Frontal cortex (tissue), 4 donors: ENCODE measurements at places on chromosomes 4 and X.

- no peak for DNase-seq
Measured at GRCh38 chr4:32962100-32962499, 2241.9 kb downstream of the PCDH7 start.

DNA sequence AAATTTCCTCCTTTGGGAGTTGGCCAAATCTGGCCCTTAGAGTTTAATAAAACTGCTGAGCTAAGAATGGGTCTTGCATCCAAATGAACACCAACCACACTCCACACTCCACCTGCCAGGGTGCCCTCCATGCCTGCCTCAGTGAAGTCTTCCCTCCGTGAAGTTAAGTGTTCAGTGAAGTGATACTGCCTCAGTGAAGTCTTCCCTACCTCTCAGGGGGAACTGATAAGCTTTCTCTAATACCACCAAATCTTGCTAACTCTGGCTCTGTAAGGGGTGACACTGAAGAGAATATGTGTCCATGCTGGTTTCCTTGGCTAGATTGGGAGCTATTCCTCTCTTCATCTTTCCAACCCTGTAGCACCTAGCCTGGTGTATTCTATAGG lies 27.9 kb downstream of the MED28 start:
- DNase-seq = no peak

GRCh38 chr4:160894809-160895208 lies 1269.0 kb downstream of the FSTL5 start:
- no peak for DNase-seq

- no peak for DNase-seq
Measured at GRCh38 chr4:184960505-184960971, 57.8 kb upstream of the HELT start.

DNA sequence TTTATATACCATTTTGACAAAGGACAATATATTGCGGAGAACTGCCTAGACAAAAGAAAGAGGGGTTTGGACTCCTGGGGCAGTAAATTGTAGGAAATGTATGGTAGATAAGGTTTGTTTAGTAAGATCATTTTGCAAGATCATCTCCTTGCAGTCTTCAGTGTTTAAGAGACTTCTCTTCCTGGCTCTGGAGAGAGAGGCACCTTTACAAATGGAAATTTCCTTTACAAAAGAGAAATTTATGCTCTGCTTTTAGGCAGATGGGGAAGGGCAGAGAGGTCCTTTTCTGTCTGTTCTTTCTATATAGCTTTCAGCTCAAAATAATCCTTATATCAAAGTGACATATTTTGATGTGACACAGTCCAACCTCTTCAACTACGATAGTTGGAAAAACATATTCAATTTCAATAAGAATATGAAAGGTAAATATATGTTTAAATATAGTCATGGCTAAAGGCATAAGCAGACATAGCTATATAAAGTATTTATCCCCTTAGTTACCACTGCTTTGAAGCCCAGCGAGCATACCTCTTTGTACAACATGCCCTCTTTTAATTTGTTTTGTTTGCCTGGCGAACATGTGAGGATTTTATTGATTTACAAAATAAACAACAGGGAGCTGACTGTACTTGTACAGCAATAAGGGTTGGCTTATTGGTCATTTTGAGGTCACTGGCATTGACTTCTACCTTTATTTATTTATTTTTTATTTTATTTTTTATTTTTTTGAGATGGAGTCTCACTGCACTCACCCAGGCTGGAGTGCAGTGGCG lies 65.2 kb downstream of the TRIM2 start:
- DNase-seq = no peak

GRCh38 chrX:17812763-17813162 lies 48.3 kb downstream of the RAI2 start:
- no peak for DNase-seq

DNA sequence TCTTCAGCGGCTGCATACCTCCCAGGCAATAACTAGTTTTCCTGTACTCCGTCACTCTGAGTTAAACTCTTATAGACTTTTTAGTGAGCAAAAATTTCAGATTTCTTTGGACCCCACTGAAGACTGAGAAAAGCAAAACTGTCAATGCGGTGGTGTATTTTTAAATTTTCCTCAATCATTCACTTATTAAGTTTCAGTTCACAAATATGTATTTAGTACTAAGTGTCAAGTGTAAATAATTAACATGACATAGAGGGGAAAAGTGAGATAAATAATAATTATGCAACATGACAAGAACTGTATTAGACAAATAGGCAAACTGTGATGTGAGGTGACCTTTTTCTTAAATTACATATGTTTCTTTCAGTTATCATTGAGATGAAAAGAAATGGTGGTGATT lies 124.4 kb downstream of the NAF1 start:
- DNase-seq = no peak

GRCh38 chr4:112944006-112944405 lies 105.4 kb upstream of the ANK2 start:
- DNase-seq = no peak

- no peak for DNase-seq
Measured at GRCh38 chrX:101977106-101977505, 45.3 kb upstream of the ZMAT1 start.

DNA sequence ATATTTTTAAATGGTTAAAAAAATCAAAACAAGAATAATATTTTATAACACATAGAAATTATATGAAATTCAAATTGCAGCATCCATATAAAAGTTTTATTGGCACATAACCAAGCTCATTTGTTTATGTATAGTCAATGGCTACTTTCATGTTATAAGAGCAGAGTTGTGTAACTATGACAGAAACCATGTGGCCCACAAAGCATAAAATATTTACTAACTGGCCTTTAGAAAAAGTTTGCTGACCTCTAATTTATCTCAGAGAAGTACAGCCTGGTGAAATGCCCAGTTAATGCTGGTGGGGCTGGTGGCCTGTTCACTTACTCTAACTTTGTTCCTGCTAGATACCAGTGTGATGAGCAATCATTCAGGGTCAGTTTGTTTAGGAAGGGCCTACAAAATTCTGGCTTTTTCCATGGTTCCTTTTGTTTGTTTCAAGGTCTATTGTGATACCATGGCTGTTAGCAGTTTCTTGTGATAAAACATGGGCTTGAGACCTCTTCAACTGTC lies 104.6 kb downstream of the PPP1R2C start:
- no peak for DNase-seq

- DNase-seq = no peak
Measured at GRCh38 chr4:147780137-147780777, 48.4 kb downstream of the ARHGAP10 start.

DNA sequence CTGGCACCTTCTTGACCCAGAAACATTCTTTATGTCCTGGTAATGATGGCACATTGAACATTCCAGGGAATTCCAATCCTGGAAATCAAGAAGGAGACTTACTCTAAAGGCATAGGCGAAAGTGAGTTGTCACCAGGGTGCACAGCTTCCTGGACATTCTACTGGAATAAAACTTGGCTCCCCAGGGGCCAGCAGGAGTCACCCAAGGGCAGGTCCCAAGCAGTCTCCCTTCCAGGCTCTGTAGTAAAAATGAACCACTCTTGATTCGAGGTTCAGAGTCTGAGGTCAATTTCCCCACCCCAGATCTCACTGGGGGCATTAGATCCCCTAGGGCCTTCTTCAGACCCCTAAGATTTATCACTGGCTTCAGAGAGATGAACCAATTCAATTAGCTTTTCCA lies 338.7 kb upstream of the GATB start:
- DNase-seq = no peak
